ENCODE measurements at places on chromosomes 3 and 15. TPM values are rescaled to one million over a fixed set of nuclear protein-coding genes. Genes with fewer than 3 reads are reported as not detected.

- DNase-seq, result no peak
These were observed 709.4 kb downstream of the SQOR start for GRCh38 chr15:46344115-46344724.

DNA sequence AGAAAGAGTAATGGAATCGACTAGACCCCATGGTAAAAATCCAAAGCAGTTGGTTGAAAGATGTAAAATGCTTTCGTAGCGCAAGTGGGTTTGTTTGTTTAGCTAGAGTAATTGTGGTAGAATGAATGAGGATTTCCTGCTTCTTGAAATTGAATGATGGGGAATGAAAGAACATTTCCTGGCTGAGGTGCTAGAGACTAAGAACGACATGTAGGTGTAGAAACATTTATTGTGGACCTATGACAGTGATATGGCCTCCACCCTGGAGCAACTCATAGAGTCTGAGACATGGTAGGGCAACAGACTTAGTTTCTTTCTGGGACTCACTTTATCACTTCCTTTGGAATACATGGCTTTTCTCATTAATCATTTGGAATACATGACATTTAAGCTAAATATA lies 467.6 kb upstream of the CFAP20DC start:
- DNase-seq, result no peak

DNA sequence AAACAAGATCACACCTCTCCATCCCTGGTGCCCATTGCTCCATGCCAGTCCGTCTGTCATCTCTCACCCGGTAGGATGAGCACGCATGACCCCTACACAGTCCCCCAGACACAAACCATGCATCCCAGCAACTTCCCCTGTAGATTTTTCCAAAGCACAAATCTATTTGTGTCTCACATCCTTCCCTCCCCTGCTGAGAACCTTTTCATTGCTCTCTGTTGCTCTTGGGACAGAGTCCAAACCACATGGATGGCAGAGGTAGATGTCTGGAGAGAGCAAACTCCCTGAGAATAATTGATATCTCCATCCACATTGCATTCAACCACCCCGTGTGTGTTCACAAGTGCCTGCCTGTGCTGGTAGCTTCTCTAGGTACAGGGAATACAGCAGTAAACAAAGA lies 29.9 kb upstream of the LRTM1 start:
- no peak for DNase-seq

DNA sequence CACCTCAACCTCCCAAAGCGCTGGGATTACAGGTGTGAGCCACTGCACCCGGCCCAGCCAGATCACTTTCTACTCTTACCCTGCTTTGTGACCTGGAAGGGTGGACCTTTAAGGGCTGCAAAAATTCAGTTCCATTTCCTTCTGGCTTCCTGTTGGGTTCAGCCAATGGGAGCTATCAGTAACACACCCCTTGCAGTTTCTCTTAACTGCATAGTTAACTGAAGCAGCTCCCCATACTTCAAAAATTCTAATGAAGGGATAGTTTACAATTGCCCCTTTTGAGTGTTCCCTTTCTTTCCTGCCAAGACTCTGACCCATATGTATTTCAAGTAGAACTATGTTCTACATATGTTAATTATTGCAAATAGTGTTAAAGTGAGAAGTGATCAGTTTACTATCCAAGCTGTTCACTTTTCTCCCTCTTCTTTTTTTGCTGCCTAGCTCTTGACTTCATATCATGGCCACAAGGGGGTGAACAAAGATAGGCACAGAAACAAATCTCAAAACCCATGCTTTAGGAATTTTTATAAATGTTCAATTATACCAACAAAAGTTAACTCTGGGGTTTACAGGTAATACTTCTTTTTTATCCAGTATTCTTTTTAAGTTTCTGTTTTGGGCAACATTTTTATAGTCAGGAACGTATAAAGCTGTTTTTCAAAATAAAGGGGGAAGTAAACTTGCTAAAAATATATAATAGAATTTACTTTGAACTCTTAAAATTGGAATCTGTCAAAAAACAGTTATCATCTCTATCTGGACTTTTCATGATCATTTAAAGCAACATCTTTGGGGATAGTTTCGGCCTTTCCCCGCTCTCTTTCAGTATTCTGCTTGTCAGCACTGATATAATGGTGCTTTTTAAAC lies 8.1 kb downstream of the PGBD4 start:
- DNase-seq, result no peak

- no peak for DNase-seq
These were observed 315.9 kb downstream of the MECOM start for GRCh38 chr3:169347597-169347996.

DNA sequence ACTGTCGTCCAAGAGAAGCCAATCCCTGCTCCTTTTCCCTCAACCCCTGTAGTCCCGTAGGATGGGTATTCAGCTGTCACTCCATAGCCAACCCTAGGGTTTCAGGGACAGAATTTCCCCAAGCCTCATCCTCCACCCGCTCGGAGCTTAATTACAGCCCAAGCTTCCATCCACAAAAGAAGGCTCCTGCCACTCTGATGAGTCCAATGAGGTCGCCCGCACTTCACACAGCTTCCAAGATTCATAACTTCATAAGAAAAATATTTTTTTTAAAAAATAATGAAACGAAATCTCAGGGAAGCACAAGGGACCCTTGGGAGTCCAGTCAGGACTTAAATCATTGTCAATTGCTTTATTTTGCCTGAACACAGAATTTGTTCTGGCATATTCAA lies 75.6 kb downstream of the SLC12A8 start:
- DNase-seq, result no peak

DNA sequence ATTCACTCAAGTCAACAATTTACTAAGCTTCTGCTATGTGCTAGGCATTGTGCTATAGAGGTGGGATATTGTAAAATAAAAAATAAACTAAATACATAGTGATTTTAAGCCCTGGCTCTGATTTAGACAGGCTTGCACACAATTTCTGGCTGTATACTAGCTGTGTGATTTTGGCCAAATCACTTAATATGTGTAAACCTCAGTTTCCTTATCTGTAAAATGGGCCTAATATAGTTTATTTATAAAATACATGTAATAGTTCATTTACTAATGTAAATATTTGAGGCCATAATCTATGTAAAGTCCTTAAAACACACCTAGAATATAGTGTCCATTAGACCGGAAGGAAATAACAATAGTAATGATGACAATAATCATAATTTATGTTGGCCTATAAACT lies 363.1 kb downstream of the CLSTN2 start:
- DNase-seq, result no peak

GRCh38 chr3:108383306-108383705 lies 87.0 kb downstream of the HHLA2 start:
- DNase-seq, result no peak

- no peak for DNase-seq
These were observed 74.6 kb downstream of the IQSEC1 start for GRCh38 chr3:12998648-12999047.

DNA sequence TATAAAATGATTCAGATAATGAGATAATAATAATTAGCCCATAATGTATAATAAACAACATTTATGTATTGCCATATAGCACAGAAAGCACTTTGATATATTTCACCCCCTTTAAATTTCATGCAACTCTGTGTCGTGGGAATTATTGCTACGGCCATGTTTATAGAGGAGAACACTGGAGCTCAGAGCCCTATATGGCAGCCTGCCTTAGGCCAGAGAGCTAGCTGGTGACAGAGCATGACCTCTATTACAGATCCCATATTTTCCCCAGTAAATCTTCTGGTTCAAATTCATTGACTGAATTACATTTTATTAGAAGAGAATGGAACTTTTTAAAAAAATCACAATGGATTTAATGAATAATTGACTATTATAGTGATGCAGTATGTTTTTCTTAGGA lies 25.0 kb downstream of the USP13 start:
- no peak for DNase-seq

- DNase-seq, result no peak
These were observed 410.8 kb upstream of the MCTP2 start for GRCh38 chr15:93820566-93820965.

DNA sequence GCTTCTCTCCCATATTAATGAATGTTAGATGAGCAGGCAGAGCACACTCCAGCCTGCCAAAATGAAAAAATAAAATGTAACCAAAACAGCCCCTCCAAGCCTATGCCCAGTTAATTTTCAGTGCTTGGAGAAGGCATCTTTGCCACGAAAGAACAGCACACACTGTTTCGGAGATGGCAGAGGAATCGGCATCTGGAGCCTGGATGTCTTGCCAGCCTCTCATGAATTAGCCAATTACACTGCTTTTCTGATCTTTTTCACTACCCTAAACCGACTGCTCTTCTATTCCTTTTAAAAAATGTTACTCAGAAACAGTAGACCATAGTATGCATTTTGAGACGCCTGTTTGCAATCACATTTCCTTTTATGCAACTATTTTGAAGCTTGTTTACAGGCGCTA lies 249.6 kb downstream of the TLE3 start:
- DNase-seq, result no peak

DNA sequence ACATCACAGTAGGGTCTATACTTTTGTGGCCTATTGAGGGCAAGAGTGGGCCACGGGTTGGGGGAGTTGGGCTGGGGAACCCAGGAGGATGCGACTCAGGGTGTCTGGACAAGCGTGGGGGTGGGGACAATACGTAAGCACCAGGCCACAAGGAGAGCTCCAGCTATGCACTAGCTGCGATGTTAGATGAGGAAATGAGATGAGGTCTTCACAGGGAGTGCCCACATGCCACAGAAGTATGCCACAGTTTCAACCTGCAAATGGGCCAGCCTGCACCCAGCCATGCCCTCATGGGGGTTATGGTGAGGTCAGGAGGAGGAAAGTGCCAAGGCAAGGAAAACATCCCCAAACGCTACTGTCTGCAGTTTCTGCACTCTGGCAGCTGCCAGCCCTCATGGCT lies 30.5 kb downstream of the CACNA2D2 start:
- no peak for DNase-seq

GRCh38 chr3:189404024-189404423 lies 227.2 kb upstream of the TP63 start:
- no peak for DNase-seq

DNA sequence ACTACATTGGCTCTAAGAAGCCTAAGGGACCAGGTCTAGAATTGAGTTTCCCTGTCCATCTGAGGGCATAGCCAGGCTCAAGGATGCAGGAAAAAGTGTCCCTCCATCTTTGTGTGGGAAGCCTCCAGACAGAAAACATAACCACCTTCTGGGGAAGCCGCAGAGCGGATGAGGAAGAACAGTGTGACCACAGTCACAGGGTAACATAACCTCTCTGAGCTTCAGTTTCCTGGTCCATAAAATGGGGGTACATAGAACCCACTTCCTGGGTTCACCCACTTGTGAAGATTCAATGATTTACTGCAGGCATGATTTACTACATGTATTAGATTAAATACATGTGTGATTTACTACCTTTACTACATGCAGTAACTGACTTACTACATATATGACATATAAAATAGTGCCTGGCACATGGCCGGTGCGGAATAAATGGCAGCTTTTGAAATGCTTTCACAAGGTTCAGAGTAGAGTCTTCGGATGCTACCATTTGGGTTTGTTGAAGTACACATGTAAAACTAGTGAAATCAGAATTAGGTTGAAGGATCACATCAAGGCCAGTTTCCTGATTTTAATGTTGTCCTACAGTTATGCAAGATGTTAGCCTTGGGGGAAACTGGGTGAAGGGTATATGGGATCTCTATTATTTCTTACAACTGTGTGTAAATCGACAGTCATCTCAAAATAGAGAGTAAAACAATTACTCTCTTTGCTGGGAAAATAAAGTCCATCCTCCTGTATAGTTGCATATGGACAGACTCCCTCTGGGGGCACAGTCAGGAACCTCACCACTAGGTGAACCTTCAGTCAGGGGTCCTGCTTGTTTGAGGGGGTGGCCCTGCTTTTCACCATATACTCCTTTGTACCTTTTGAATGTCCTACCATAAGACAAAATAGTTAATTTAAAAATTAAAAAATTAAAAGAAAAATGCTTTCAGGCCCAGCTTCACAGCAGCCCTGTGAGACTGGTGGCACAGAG lies 86.0 kb downstream of the SEMA5B start:
- DNase-seq, result no peak

GRCh38 chr3:36597422-36597821 lies 166.9 kb downstream of the DCLK3 start:
- no peak for DNase-seq

GRCh38 chr15:78645009-78645408 lies 4.0 kb upstream of the CHRNB4 start:
- DNase-seq, result no peak

DNA sequence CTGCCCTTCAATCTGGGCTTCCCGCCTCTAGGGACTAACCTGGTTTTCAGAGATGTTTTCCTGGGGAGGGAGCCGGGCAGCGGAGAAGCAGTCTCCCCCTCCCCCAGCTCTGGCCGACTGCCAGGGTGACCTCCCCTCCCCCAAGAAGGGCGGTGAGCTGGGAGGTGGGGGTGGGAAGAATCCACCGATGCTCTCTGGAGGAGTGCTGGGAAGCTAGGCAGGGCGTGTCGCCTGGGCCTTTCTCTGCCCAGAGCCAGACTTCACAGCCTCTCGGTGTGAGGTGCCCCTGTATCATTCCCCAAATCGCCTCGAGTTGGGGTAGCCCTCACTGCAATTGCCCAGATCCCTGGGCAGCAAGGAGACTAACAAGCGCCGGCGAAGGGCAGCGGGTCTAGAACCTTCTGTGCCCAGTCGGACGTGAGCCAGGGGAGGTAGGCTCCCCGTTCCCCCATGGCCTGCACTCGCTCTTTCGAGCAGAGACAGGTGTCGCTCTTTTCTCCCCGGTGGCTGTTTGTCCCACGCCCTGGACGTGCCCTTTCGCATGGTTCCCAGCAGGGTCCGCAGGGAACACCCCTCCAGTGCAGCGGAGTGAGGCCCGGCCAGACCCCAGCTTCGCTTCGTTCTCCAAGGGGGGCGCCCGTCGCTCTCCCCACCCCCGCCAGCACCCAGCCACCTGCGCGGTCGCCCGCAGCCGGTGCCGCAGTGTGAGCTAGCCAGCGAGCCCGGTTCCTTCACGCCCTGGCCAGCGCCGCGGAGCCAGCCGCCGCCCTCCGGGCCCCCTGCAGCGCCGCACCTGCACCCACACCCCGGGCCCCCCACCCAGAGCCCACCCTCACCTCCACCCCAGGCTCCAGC lies 1.1 kb downstream of the RAB6B start:
- no peak for DNase-seq

DNA sequence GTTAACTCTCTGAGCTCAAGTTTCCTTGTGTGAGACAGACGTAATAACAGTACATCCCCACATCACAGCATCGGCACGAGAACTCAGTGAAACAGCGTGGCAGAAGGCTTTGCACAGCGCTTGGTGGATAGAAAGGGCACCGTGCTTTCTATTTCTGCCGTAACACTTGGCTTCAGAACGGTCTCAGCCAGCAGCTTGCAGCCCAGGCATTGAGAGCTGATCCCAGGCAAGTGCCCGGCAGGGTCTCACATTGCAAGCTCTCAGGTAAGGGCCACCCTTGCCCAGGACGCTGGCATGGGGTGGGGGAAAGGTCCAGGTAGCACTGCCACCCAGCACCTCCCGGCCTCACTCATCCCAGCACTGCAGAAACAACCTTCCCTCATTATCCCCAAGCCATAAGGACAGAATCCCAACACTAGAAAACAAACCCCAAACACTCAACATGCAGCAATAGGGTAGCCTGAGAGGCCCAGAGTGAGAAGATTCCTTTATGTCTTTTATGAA lies 70.5 kb upstream of the ITGA11 start:
- DNase-seq, result no peak

FRG2C gene
- total RNA-seq, result not detected

CCR5 gene
- 0.46 TPM for total RNA-seq

TMEM40 gene
- total RNA-seq, result not detected

SNTN gene
- total RNA-seq, result not detected

SH2D7 gene
- not detected for total RNA-seq

ITPKA gene
- total RNA-seq, result 5.7 TPM

GPR149 gene
- not detected for total RNA-seq

P4HTM gene
- 39.1 TPM for total RNA-seq
